ENCODE measurements at places on chromosomes 3 and 15. TPM values are rescaled to one million over a fixed set of nuclear protein-coding genes. Genes with fewer than 3 reads are reported as not detected.

Gene PLXND1
- polyA plus RNA-seq = 67.3 TPM

GRCh38 chr3:57227930-57228751 is 612 bp downstream of the APPL1 start:
- DNase-seq = peak; percentile 78

DNA sequence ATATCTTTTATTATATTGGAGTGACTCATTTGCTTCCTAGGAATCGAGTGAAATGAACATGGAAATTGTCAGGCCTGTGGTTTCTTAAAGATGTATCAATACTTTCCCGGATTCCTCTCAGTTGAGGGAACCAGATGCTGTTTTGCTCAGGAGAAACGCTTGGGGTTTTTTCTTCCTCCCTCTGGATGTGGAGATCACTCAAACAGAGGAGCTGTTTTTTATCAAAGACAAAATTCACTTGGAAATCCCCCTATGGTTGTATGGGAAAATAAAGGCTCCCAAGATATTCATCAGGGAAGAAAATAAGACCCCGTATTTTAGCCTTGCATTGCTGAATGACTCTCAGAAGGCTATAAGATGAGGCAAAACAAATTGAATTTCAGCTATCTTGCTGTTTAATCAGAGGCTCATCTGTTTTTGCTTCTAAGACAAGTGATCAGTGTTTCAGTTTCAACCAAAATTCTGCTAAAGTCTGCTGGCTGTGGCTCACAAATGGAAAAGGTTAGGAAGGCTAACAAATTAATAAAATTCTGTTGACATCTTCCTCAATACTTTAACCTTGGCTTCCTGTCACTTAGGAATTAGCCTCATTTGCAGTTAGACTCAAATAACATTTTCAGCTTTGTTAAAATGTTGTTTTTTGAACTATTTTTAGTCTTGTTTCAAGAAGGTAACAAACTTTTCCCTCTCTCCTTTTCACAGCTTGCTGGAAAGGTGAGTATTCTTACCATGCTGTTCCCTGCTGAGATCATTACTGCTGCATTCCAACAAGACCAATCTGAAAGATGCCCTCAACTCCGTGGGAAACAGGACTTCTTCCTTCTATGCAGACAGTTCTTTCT is 83.6 kb downstream of the COL6A5 start:
- DNase-seq = no peak

GRCh38 chr3:151962912-151963311 is 89.5 kb downstream of the SUCNR1 start:
- DNase-seq = no peak

GRCh38 chr3:141840737-141841544 is 35.5 kb upstream of the ATP1B3 start:
- DNase-seq = peak; percentile 47

- DNase-seq = no peak
These were observed 62.5 kb upstream of the GBE1 start for GRCh38 chr3:81823882-81824395.

Data from heart left ventricle (tissue), 16 donors.